Naive thymus-derived CD8-positive, alpha-beta T cell (primary cell): ENCODE measurements at places on chromosomes 2 and 18. TPM values are rescaled to one million over a fixed set of nuclear protein-coding genes. Genes with fewer than 3 reads are reported as not detected.

MAP3K19 gene
- not detected for total RNA-seq

FAM237A gene
- total RNA-seq, result not detected

PPP1R1C gene
- not detected for total RNA-seq

LIMS4 gene
- 0.23 TPM for total RNA-seq

EGR4 gene
- total RNA-seq, result not detected

APOB gene
- total RNA-seq, result not detected

DNA sequence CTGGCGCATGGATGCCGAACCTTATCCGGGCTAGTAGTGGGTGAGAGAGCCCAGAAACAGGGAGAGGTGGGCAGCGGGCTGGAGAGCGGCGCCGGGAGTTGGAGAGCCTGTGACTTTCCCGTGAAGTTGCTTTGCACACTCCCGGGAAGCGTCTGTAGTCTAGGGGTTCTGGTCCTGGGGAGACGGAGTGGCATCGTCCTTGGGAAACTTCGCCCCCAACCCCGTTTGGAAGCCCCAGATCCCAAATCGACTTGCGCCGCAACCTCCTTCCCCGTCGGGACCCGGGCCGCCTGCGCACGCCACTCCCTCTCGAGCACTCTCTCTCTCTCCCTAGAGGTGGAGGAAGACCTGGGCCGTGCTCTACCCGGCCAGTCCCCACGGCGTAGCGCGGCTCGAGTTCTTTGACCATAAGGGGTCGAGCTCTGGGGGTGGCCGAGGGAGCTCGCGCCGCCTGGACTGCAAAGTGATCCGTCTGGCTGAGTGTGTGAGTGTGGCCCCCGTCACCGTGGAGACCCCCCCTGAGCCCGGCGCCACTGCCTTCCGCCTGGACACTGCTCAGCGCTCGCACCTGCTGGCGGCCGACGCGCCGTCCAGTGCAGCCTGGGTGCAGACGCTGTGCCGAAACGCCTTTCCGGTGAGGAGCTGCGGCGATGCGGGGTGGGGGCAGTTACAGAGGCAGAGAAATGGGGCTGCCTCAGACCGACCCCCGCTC, 456 bp downstream of the DOK1 start:
- DNase-seq, result no peak

GRCh38 chr2:9307535-9307934, 100.9 kb downstream of the ASAP2 start:
- DNase-seq, result no peak

DNA sequence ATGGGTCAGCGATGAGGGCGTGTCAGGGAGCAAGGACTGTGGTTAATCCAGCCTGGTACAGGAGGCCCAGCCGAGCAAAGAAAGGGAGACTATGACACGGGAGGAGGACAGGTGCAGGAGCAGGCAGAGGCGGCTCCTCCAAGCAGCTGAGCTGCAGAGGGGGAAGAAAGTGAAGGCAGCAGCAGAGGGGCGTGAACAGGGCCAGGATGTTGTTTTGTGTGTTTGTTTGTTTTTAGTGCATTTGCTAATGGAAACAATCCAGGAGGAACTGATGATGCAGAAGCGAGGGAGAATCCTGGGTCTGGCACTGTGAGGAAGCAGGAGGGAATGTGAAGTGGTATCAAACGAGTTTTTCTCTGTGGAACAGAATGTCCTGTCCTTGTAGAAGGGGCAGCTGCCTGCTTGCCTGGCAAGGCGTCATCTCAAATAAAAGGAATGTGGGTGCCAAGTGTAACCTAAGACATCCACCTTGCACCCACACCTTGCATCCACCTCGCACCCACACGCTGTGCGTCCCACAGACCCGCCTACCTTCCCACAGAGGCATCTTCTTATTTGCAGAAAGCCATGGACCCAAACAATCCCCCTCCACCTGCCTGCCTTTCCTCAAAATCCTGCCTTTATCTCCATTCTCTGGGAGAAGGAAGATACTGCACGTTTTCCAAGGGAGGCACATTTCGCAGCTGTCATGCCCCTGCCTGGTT, 134.8 kb downstream of the SH3BP4 start:
- DNase-seq, result no peak

DNA sequence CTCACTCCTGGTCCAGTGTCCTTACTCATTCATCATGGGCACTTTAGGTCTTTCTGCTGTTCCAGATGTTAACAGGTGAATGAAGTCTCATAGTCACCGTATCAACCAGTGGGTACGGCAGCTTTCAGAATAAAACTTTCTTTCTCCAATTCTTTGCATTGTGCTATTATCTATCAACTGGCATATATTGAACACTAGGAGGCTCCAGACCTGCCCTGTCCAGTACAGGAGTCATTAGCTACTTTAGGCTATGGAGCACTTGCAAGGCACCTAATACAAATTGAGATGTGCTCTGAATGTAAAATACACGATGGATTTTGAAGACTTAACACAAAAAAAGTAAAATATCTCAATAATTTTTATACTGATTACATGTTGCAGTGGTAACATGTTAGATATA, 43.2 kb upstream of the NEB start:
- DNase-seq, result no peak

DNA sequence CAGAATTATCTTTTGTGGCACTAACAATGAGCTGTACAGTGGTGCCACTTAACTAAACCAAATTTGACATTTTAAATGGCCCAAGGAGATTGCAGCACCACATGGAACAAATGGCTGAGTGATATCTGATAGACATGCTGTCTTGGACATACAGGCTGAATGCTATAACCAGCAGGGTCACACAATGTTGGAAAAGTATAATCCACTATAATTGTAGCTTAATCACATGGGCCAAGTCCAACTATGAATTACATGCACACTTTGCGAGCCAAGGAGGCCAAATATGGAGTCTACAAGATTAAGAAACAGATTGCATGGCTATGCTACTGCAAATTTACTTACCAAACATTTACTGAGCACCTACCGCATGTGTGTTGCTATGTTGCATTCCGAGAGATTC, 69.0 kb downstream of the AOX1 start:
- no peak for DNase-seq

DNA sequence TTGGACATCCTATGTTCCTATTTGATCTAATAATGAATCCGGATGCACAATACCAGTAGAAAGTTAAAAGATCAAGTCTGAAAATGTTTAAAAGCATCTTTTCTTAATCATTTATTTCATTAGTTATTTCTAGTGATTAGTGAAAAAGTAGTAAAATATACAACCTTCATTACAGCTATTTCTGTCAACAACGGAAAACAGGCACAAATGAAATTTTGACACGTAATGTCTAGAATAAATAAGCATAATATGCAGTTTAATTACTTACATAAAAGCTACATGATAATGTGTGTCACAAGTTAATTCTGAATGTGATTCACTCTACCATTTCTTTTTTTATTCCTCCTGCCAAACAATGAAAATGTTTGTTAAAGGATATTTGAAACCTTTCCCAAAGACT, 216.1 kb downstream of the MYCN start:
- no peak for DNase-seq

DNA sequence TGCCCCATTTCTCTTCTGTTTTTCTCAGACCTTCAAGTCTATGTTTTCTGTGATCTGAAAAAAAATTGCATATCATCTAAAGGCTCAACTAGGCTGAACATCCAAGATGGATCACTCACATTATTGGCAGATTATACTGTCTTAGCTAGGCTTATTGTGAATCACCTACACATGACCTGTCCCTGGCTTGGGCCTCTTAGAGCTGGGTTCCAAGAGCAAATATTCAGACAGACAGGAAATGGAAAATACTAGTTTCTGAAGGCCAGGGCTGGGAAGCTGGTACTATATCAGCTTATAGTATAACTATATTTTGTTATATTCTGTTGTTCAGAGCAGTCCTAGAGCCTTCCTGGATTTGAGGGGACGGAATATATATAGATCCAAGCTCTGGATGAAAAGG, 90.3 kb downstream of the PIK3C3 start:
- no peak for DNase-seq

DNA sequence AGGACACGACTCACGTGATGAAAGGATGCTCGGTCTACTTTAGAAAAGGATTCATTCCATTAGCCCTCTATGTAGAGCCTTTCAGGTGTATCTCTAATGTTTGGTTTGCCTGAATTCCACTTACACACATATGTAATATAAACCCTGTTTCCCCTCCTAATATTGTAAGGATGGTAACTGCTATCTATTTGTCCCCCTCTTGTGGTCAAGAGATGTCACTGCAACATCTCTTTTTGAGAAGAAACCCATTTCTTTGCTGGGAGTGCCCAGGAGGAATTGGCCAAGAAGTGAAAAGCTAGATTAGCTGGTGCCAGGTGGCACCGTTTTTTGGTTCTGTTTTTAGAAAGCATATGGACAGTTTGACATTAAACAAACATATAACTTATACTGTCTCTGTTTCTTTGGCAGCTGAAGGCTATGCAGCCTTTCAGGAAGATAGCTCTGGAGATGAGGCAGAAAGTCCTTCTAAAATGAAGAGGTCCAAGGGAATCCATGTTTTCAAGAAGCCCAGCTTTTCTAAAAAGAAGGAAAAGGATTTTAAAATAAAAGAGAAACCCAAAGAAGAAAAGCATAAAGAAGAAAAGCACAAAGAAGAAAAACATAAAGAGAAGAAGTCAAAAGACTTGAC, 41.2 kb downstream of the RALBP1 start:
- DNase-seq, result no peak

- DNase-seq, result no peak
Measured at GRCh38 chr18:9025091-9025838, 77.2 kb upstream of the NDUFV2 start.

DNA sequence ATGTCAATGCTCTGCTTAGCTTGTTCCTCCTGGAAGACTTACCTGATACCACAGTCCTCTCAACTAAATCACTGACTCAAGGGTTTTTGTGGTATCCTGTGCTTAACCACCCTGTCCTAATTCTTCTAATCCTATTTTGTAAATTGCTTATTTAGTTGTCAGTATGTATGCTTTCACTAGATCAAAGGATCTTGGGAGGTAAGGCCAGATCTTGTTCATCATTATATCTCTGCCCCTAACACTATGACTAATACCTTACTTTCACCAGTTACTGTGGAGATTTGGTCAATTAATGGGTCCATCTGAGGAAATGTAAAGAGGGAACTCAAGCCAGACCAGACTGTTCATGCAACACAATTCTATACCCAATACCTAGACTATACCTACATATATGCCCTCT, 203.2 kb downstream of the GULP1 start:
- DNase-seq, result no peak
